ENCODE measurements at places on chromosomes 12 and 14.

GRCh38 chr14:98008381-98009113 lies 1211.4 kb downstream of the VRK1 start:
- no peak for DNase-seq

DNA sequence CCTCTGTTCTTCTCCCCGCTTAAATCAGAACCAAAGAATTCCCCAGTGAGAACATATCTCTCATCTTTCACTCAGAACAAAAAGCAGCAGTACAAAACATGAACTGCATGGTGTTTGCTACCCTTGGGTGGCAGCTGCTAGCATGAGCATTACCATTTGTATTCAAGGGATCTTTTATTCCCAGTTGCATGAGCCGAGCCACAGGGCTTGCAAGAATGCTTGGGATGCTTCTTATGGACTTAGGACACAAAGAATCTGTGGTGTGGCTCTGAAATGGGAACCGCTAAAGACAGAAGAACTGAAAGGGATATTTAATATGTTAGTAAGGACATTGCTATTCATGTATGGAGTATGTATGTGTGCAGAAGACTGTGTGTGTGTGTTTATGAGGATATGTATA lies 190.6 kb downstream of the TMX1 start:
- DNase-seq, result no peak

GRCh38 chr12:28618171-28618570 lies 427.9 kb downstream of the CCDC91 start:
- no peak for DNase-seq

- DNase-seq, result no peak
Measured at GRCh38 chr12:25950329-25951115, 8.0 kb upstream of the RASSF8 start.

DNA sequence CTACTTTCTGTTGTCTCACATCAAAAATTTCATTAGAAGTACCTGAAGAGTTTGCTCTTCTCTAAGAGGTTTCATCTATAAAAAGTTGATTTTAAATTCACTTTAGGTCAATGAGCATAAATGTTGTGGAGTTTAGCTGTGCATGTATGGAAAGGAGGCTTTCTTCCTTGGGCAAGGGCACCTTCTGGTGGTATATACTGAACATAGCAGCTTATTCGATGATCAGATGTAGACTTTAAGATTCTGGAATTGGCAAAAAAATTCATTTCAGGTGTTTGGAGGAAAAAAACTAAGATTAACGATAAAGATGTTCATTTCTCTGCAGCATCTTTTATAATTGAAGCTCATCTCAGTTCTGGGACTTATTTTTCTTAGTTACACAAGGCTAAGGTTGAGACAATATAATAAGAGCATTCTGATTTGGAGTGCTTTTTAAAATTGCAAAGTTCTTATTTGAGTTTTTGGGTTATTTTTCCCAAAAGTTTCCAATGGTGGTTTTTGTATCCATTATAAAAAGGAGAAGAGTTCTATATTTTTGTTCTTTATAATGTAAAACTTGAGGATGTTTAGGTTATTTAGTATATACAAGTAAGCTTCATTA lies 46.8 kb downstream of the TMEM117 start:
- DNase-seq, result peak; percentile 46

GRCh38 chr12:95220190-95220589 lies 2.6 kb downstream of the VEZT start:
- no peak for DNase-seq

DNA sequence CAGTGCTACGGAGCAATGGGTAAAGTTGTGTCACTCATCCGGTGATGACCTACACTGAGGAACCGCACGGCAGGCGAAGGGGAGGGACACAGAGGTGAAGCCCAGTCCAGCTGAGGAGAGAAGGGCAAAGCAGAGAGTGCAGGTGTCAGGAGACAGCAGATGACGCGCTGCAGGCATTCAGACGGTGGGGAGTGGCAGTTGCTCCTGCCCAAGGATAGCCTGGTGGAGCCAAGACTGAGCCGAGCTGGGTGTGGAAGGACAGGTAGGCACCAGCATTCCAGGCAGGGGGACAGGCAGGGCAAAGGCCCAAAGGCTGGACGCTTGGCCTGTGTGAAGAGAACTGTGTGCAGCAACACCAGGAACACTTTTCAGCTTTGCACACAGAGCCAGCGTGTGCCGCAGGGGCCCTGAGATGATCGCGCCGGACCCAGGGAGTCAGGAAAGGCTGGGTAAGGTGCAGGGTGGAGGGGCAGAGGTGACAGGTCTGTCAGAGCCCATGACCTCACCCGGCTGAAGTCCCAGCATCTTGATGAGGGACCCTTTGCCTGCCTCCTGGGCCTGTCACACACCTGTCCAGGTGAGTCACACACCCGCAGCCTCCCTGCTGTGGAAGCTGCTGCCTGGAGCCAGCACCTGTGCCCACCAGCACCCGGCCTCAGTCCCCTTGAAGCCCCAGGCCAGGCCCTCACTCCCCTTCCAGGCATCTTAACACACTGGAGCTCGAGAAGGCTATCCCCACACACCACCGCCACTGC lies 48.4 kb downstream of the TSPAN11 start:
- no peak for DNase-seq

- no peak for DNase-seq
Measured at GRCh38 chr12:62882140-62882539, 52.8 kb downstream of the PPM1H start.

DNA sequence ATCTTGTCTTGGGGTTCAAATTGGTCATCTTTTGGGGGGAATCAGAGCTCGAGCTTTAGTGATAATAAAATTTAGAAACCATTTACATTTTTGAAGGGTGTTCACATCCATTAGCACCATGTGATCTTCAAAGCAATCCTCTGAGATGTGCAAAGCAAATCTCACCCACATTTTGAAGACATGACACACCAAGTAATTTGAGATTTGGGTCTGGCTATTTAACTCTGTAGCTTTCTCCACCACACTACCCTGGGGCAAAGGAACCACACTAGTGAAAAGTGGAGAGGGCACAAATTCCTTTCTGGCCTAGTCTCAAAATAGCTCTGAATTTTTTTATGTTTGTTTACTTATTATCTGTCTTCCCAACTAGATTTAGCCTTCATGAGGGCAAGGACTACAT lies 46.6 kb upstream of the TMEM233 start:
- DNase-seq, result no peak

GRCh38 chr12:124623344-124624035 lies 56.1 kb upstream of the NCOR2 start:
- no peak for DNase-seq

DNA sequence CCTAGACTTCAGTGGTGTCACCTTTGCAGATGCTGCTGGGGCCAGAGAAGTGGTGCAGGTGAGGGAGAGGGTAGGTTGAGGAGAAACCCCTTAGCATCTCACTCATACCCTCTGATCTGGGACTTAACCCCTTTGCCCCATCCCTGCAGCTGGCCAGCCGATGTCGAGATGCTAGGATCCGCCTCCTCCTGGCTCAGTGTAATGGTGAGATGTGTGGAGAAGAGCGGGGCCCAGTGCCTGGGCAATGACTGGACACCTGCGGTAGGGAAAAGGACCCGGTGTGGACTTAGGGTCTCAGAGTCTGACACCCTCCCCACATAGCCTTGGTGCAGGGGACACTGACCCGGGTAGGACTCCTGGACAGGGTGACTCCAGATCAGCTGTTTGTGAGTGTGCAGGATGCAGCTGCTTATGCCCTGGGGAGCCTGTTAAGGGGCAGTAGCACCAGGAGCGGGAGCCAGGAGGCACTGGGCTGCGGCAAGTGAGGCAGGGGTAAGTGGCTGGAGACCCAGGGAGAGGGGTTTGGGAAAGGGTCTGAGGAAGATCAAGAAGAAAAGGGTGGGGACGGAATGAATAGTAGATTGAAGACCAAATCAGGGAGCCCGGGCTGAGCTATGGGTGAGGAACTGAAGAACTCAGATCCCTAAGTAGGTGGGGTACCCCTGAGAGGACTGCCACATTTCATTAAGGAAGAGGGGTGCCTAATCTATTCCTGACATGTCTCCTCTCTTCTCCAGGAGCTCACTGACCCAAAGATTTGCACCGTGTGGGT lies 7.6 kb downstream of the B4GALNT1 start:
- DNase-seq, result no peak

DNA sequence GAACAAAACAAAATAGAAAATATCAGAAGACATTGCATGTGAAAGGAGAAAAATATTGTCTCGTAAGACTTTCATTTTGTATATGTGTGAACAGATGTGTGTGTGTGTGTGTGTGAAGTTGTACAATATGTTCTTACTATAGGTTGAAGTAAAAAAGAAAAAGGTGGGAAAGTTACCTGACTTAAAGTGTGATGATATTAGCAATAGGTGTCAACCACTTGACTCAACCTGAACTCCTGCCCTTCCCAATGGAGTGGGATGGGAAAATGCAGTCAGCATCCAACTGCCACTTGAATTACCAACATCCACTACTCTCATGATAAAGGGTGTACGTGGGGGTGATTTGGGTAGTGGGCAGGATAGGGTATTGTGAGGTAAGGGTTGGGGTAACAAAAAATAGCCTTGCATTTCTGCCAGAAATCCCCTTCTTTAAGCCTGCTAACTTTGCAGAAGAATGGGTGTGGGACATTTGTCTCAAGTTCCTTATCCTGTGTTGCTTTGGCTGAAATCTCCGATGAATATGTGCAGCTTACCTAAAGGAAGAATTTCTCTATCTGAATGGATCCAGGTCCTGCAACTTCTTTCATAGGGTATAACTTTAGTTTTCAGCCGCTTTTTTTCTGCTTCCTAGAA lies 181.6 kb downstream of the CHST11 start:
- no peak for DNase-seq

DNA sequence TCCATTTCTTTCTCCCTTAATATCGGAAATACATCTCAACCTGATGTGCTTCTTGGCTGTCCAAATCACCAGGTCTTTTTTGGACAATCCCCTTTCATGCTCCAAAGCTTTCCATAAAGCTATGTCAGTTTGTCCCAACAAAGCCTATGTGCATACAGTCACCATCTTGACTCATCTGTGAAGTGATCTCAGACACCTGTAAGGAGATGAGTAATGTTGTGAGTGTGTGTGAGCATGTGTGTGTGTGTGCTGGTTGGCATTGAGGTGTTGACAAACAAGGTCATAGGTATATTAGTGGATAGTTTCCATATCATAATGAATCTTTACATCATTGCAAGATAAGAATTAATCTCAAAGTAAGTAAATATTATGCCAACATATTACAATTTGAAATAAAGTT lies 1243.3 kb upstream of the SEL1L start:
- no peak for DNase-seq

DNA sequence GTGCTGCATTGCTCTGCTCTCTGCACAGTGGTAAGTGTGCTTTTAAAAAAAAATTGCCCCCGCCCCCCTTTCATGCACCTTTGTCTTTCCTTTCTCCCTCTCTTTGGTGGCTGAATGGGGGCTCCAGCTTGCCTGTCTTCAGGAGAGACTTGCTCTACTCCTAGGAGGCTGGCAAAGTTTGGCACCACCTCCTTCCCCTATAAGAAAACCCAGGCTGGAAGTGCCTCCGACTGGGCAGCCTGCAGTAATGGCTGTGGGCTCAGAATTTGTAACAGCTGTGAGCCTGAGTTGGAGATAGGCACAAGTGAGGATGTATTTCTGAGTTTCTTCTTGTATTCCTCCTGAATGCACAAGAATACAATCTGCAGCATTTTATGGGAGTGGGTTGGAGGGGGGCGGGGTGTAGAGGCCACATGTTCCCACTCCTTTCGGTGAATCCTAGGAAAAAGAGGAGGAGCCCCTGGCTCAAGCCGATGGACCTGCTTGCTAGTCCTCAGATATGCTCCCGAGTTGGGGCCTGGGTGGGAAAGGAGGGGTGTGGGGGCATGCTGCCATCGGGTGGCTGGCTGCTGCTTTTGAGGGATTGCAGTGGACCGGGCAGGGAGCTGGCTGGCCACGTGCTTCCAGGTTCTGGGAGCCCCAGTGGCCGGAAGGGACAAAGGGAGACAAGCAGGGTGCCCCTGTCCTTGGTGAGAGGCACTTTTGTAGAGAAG lies 124.3 kb downstream of the TSPAN9 start:
- no peak for DNase-seq

DNA sequence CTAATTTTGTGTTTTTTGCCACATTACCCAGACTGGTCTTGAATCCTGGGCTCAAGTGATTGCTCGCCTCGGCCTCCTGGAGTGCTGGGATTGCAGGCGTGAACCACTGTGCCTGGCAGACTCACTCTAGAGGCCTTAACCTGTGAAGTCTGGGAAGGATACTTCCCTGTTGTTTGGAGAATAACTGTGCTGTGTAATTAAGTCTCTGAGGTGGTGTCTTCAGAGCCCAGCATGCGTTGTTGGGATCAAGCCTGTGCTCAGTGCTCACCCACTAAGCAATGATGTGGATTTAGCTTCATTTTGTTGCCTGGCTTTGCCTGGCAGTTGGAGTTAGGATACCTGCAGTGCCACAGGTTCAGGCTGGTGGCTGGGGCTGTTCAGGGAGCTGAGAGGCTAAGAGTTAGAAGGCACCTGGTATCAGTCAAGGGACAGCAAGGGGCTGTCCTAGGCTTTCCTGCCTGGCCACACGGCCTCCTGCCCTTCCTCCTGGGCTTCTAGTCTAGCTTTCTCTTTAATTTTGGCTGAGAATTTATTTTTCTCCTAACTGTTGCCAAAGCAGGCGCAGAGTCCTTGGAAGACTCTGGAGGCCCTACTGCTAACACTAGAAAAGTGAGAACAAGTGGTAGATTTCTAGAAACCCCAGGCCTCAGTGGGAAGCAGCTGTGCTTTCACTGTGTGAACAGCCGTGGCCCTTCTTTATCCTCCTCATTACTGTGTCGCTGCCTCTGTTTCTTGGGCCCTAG lies 38.5 kb downstream of the EP400 start:
- DNase-seq, result no peak

DNA sequence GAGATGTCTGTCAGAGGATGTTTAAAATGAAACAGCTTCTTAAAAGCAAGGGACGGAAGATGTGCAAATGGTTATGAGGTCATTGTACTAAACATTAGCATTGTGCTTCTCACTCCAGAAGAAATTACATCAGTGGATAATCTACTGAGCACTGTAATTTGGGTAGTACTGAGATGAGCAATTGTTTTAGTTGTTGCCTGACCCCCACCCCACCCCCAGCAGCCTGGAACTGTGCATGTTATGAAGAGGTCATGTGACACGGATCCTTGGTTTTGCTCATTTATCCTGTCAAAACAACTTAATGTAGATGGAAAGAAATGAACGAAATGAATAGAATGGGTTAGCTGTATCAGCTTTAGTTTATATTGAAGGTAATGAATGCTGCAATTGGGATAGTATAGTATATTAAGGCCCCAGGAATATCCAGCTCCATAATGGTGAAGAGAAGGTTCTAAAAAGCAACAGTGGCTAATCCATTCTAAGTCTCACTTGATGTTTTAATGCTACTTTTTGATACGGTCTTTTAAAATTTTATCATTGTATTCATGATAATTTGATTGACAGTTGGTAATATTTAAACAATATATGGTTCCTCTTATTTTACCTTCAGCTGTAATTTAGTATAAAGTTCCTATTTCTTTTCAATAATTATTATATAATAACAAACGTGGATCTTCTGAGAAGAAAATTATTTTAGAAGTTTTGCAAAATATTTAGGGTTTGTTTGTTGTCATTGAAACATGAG lies 58.5 kb downstream of the WNK1 start:
- DNase-seq, result no peak

DNA sequence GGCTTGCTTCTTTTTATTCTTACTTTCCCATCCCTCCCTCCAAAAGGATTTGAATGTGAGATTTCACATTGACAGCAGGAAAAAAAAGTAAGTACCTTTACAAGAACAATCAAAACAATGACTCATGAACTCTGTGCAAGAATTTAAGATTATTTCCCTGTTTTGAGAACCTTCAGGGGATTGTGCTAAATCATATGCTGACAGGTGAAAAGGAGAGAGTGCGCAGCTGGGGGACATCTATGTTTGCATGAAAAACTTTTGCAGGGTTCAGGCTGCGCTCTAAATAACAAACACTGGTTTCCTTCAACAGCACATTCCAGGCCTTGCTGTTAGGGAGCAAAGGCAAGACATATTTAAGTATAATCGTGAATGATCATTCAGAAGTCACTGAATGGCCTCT lies 27.3 kb downstream of the RERG start:
- no peak for DNase-seq

GRCh38 chr12:124388679-124389137 lies 93.8 kb downstream of the RFLNA start:
- DNase-seq, result peak; percentile 19
